GM13977 (cell line): ENCODE measurements at places on chromosomes 4 and X.

- DNase-seq, result no peak
Observed at GRCh38 chrX:17830211-17830610, 30.9 kb downstream of the RAI2 start.

DNA sequence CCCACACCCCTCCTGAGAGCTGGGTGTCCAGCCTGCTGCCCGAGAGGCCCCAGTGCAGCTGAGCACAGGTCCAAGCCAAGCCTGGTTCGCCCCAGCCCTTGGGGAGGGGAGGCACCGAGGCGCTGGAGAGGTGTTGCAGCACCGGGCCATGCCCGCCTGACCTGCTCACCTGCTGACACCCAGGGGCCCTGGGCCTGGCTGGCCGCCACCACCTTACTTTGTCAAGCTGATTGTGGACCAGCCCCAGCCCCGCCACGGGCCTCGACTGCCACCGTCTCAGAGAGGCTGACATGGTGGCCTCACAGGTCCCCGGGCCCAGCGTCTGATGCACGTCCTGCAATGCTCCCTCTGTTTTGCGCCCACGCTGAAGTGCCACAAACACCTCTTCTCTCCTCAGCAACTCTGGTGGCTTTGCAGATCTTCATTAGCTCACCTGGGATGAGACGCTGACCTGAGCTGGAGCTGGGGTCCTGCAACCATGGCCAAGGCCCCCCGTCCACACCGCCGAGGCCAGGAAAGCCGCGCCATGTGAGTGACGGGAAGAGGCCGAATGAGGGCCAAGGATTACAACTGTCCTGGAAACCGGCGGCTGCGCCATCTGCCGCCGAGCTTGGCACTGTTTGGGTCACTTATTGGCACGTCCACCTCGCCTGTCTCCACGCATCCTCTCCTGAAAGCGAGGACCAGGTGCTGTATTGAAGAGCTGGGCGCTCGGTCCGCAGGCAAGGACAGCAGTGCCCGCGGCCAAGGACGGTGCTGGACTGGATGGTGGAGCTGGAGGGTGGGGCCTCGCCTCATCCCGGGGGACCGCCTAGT is 7.6 kb downstream of the CPLX1 start:
- DNase-seq, result no peak

- DNase-seq, result no peak
Observed at GRCh38 chrX:129875669-129876068, 30.3 kb upstream of the UTP14A start.

DNA sequence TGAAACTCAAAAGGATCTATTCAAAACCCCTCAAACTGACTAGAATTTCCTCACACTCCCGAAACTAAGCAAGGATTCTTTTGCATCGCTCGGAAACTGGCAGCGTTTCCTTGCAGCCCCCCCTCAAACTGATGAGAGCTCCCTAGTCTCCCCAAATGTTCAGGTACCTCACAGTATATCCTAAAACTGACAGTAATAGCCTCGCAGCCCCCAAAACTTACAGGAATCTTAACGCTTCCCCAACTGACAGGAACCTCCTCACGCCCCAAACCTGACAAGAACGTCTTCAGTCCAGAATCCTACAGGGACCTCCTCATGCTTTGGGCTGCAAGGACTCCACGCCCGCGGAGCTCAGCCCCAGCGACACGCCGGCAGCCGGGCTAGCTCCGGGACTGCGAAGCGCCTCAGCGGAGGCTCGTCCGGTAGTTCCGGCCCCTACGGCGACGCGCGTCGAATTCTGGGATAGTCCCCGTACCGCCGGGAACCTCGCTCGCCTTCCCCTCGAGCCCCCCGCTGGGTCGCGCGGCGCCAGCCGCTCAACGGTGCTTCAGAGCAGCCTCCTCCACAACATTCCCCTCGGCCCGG is 640 bp downstream of the PHF8 start:
- peak; percentile 28 for DNase-seq

DNA sequence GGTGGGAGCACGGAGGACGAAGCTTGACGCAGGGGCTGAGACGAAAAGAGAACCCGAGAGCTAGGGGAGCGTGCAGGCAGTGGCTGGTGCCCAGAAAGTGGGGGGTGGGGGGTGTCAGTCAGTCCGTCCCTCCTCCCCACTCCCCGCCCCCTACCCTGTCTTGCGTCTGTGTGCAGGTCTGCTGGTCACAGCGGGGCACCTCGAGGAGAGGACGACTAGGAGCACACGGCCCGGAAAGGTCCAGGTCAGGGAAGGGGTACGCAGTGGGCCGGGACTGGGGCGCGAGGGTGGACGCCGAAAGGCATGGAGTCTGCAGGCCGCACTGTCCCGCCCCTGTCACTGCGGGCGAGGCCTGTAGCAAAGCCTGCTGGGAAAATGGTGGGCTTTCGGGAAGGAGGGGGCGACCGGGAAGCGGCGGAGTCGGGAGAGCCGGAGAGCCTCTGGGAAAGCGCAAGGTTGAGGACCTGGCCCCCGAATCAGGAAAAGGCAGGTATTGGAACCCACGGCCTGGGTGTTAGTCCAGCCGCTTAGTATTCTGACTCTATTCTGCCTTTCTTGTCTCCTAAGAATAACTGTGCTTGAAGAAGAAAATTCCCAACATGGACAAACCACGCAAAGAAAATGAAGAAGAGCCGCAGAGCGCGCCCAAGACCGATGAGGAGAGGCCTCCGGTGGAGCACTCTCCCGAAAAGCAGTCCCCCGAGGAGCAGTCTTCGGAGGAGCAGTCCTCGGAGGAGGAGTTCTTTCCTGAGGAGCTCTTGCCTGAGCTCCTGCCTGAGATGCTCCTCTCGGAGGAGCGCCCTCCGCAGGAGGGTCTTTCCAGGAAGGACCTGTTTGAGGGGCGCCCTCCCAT is 769 bp downstream of the TCEAL1 start:
- DNase-seq, result peak; percentile 21

DNA sequence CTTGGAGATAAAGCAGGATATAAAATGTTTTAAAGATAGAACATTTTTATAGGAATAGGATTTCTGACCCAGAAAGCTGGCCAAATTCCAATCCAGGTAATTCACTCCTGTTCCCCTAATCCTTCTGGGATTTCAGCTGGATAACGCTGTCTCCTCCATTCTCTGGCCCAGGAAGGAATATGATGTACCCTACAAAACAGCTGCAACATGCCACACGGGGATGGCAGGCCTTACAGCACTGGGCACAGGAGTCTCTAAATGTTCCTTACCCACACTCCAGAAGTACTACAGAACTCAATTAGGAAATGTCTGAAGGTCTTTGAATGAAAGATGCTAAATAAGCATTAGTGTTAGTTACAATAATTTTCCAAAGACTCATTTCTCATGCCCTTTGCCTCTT is 15.8 kb downstream of the CAMK2D start:
- no peak for DNase-seq

DNA sequence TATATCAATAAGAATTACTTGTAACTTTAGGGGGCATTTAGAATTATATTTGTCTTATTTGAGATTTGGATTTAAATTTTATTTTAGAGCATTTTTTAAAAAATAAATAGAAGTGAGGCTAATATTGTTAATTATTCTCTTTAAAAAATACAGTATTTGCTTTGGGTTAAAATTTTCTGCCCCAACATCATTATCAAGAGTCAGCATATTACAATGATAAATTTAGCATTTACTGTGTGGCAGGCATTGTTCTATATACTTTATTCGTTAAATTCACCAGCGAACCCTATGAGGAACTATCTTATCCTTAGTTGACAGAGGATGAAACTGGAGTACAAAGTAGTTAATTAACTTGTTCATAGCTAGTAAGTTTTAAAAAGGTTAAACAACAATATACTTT is 34.0 kb downstream of the UBE2K start:
- DNase-seq, result no peak

DNA sequence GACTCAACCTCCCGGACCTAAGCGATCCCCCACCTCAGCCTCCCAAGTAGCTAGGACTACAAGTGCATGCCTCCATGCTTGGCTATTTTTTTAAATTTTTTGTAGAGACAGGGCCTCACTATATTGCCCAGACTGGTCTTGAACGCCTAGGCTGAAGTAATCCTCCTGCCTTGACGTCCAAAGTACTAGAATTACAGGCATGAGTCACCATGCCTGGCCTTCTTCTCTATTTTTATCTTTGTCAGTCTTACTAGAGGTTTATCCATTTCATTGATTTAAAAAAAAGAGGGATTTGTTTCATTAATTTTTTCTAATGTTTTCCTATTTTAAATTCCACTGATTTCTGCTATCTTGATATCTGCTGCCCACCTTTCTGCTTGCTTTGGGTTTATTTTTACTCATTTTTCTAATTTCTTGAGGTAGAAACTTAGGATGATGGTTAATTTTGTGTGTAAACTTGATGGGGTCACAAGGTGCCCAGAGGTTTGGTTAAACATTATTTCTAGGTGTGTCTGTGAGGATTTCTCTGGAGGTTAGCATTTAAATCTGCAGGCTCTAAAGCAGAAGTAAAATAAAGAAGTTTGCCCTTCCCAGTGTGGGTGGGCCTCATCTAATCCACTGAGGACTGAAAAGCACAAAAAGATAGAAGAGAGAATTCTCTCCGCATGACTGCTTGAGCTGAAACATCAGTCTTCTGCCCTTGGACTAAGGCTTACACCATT is 116.2 kb upstream of the DCLK2 start:
- no peak for DNase-seq

- DNase-seq, result no peak
Observed at GRCh38 chrX:132037479-132037993, 14.4 kb downstream of the STK26 start.

- DNase-seq, result no peak
Observed at GRCh38 chr4:189200353-189200752, 740.3 kb upstream of the FRG1 start.

DNA sequence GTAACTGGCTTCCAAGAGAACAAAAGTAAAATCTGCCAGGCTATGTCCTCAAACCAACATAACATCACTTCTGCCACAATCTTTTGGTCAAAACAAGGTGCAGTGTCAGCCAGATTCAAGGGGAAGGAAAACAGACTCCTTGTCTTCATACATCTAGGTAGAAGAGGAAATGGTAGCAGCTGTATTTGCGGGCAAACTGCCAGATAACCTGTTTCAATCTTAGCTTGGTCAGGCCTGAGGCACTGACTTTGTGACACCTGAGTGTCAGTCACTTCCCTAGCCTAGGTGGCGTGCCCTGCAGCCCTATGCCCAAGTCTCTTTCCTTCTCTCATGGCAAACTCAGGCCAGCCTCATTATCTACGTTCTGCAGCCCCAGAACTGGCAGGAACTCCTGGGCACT is 146.2 kb upstream of the JADE1 start:
- DNase-seq, result peak; percentile 24

DNA sequence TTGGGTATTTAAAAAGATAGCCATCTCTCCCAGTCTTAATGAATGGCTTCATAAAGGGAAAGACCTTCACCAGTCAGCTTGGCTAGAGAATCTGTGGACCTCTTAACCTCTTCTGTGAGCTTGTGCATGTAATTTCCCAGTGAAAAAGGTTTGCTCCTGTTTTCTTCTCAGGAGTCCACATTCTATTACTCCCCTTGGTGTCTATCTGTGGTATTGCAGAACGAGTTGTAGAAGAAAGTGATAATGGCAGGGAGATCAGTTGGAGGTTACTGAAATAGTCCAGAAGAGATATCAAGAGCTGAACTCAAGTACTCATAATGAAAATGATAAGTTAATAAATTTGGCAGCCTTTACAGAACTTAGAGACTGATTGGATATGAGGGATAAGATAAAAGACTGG is 16.5 kb upstream of the VAMP7 start:
- no peak for DNase-seq

DNA sequence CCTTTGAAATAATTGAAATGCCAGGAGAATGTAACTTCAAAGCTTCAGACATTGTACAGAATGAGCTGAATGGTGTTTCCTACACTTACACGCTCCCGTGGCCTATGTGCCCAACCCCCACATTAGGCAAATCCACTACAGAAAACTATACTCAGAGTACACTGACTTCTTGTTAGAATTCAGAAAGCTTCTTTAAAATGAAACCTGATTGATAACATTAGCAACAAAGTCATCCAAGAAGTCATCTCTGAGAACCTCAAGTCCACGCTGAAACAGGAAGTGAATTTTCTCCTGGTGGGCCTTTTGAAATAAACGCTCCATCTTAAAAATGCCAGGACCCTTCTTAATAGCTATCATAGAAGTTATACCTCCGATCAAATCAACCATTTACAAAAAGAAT is 136.3 kb downstream of the TSPAN5 start:
- DNase-seq, result no peak

DNA sequence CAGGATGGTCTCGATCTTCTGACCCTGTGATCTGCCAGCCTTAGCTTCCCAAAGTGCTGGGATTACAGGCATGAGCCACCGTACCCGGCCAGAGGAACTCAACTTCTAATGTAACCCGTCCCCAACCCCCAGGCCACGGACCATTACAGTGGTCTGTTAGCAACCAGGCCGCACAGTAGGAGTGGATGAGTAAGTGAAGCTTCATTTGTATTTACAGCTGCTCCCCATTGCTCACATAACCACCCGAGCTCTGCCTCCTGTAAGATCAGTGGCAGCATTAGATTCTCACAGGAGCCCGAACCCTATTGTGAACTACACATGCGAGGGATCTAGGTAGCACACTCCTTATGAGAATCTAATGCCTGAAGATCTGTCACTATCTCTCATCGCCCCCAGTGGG is 119.6 kb downstream of the SHROOM3 start:
- no peak for DNase-seq

- no peak for DNase-seq
Observed at GRCh38 chr4:15109600-15109999, 107.3 kb downstream of the CPEB2 start.

- DNase-seq, result no peak
Observed at GRCh38 chr4:6658597-6659075, 18.2 kb downstream of the MRFAP1 start.

GRCh38 chrX:13716455-13716854 is 18.0 kb downstream of the TRAPPC2 start:
- DNase-seq, result no peak

DNA sequence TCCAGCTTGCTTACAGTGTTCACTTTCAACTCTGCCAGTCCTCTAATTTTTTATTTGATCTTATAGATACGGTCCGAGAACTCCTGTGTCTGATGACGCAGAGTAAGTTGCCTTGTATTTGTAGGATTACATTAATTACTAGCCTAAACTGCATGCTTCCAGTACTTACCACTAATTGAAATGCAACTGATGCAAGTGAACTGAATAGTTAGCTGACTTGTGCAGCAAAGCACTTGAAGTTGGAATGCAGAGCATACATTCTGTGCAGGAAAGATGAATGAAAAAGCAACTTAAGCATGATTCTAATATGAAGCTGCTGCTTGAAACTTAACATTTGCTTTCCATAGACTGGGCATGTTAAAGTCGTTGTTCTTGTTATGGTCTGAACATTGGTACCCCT is 100.9 kb downstream of the LIMCH1 start:
- DNase-seq, result no peak

GRCh38 chr4:53890461-53890860 is 173.9 kb downstream of the CHIC2 start:
- no peak for DNase-seq
